ENCODE measurements at places on chromosomes 6 and 20.

GRCh38 chr6:130945401-130945919, 117.6 kb downstream of the EPB41L2 start:
- DNase-seq = no peak

DNA sequence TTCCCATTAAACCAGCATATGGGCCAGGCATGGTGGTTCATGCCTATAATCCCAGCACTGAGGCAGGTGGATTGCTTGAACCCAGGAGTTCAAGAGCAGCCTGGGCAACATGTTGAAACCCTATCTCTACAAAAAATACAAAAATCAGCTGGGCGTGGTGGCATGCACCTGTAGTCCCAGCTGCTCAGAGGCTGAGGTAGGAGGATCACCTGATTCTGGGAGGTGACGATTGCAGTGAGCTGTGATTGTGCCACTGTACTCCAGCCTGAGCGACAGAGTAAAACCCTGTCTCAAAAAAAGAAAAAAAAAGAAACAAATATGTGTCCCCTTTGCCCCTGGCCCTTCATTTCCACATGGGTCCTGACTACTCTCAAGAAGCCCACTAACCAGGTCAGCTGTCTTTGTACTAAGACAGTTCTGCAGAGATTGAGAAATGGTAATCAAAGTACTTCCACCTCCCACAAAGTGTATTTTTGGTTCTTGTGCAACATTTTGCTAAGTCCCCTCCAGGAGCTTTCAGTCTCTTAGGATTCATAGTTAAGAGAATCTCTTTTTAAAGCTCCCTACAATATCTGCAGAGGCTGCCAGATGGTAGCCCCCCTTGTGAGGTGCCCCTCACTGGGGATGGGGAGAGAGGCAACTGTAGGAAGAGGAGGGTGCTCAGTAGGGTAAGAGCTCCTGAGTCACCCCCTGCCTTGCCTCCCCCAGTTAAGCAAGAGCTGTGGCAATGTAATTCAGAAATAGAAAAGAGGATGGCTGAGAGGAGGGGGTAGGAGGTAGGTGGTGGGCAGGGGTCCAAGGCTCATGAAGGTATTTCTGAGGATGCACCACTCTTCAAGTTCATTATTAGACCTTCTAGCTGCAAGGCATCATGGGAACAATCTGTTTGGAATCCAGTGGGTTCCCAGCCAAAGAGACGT, 16.5 kb upstream of the WFDC2 start:
- no peak for DNase-seq

GRCh38 chr6:138107078-138107751, at the start of gene PERP:
PERP (minus strand) TSS chr6:138107419; CDS start chr6:138107340, 79 bp downstream.
- DNase-seq = peak; percentile 66

DNA sequence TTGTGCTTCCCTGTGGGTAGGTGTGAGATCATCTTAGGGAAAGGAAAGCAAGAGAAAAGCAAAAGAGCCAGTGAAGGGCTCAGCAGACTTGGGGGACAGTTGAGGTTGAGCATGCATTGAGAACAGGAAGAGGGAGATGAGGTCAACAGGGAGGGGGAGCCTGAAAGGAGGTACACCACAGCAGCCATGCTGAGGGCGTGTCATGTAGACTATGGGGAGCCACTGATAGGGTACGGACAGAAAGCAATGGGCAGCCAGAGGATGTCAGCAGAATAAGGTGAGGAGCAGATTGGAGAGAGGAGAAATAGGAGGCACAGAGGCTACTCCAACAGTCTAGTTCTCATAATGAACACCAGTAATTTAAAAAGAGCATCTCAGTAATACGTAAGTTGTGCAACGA, 351.1 kb upstream of the HTR1E start:
- DNase-seq = no peak

DNA sequence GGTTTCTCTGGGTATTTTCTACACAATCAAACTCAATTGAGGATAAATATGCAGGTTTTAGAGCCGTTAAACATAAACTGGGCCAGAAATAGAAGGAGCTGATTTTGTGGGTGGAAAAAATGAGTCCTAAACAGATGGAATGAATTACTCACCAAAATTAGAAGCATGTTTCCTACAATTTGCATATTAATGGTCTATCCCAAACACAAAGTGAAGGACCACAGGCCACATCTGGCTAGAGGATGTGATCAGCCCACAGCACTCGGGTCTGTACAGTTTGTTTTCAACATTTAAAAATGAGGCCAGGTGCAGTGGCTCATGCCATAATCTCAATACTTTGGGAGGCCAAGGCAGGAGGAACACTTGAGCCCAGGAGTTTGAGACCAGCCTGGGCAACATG, 296.3 kb downstream of the PREX1 start:
- DNase-seq = no peak
